ENCODE measurements at places on chromosomes 3 and 15.

GRCh38 chr3:94548581-94549316, 485.9 kb downstream of the NSUN3 start:
- no peak for DNase-seq

- DNase-seq: no peak
Measured at GRCh38 chr3:61796911-61797310, 235.5 kb downstream of the PTPRG start.

DNA sequence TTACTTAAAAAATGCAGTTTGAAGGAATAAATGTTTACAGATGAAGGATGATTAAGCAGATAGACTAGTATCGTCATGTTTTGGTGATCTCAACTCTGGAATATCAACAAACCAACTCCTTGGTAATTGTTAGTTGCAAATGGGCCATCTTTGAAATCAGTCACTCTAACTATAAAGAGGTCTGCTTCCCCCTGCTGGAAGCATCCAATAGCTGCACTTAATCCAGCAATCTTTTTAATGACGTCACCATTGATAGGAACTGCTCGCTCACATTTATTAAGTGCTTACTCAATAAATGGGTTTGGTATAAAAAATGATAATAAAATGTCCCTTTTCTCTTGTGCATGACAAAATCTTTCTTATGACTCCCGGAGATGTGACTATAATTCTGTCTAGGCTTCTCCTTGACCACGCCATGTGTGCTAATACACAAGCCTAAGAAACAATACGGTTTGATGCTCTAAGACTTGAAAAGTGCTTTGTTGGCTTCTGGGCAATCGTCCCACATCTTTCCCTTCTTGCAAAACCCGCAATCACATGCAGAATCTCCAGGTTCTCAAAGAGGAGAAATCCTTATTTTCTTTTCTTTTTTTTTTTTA, 227.6 kb upstream of the POU1F1 start:
- no peak for DNase-seq

- no peak for DNase-seq
Measured at GRCh38 chr15:74540161-74540760, 759 bp upstream of the ARID3B start.

- no peak for DNase-seq
Measured at GRCh38 chr3:45225465-45226205, 452 bp downstream of the TMEM158 start.

DNA sequence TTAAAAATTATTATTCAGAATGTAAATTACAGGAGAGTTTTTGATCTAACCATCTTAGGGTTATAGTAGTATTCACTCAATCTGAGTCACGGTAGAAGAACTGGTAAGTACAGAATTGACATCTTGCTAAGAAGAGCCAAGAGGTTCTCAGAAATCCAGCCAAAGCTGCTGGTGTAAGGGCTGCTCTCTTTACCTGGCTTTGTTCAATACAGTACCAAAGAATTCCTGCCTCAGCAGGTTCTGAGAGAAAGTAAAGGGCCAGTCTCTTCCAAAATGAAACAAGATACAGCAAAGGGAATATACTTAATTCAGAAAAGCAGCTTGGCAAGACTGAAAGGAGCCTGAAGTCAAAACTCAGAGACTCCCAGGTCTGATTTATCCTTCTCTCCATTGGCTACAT, 193.1 kb downstream of the TNIK start:
- no peak for DNase-seq
